ENCODE measurements at places on chromosomes 2 and 18. TPM values are rescaled to one million over a fixed set of nuclear protein-coding genes. Genes with fewer than 3 reads are reported as not detected.

The CCDC93 gene
- 28.7 TPM for total RNA-seq

The SPC25 gene
- total RNA-seq = 0.60 TPM

The RTP5 gene
- not detected for total RNA-seq

The C2orf15 gene
- total RNA-seq = 0.59 TPM

The DPYSL5 gene
- 1.2 TPM for total RNA-seq

The TCF23 gene
- total RNA-seq = not detected

The CFAP210 gene
- total RNA-seq = not detected

The L3MBTL4 gene
- total RNA-seq = 0.58 TPM

The TTC31 gene
- 12.0 TPM for total RNA-seq

The RGPD6 gene
- total RNA-seq = 20.3 TPM

The TXNDC2 gene
- total RNA-seq = 0.07 TPM

The RABL2A gene
- total RNA-seq = 14.1 TPM

The ANKRD30B gene
- total RNA-seq = not detected

The CFAP221 gene
- 0.29 TPM for total RNA-seq

The ATP9B gene
- total RNA-seq = 12.6 TPM

The EGR4 gene
- not detected for total RNA-seq

The NEU2 gene
- not detected for total RNA-seq

The GALR1 gene
- not detected for total RNA-seq

The MAL gene
- total RNA-seq = 0.41 TPM

The VSNL1 gene
- total RNA-seq = 0.61 TPM

The CRYGD gene
- not detected for total RNA-seq
